MG63 (cell line): ENCODE measurements at places on chromosomes 13 and 19. TPM values are rescaled to one million over a fixed set of nuclear protein-coding genes. Genes with fewer than 3 reads are reported as not detected.

The ZNF571 gene
- total RNA-seq = 3.0 and 13.6 TPM in 2 replicates

The NKPD1 gene
- 0.91 TPM in 1 of 2 replicates, not detected in the other for total RNA-seq

DNA sequence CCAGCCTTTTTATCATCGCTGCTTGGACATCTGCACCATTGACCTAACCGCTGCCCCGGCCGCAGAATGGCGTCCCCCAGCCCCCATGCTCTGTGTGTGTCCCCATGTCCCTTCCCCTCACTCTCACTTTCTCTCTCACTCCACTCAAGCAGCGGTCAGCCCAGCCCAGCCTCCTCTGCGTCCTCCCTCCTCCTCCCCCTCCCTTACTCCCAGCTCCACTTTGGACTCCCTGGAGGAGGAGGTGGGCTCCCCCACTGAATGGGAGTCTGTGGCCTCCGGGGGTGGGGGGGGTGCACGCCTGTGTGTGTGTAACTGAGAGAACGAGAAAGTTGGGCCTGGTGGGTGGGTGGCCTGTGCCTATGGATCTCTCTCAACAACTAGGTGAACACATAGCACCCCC, 2.2 kb downstream of the MAP2K7 start:
- no peak for DNase-seq

The ZNF667 gene
- not detected in 2 replicates for total RNA-seq

DNA sequence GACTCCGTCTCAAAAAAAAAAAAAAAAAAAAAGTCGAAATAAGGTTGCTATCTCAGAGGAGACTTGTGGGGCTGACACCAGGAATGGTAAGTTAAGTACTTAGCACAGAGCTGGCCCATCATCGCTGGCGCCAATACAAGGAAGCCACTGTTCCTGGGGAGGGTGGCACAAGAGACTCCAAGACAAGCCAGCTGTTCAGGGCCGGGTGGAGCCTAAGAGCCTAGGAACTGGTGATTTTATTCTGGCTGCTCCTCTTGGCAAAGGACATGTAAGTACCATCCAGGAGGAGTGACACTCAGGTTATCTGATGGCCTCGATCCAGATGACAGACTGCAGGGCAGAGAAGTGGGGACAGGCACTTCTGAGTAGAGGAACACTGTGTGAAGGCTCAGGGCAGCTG, 3.8 kb downstream of the ELOF1 start:
- DNase-seq = no peak

DNA sequence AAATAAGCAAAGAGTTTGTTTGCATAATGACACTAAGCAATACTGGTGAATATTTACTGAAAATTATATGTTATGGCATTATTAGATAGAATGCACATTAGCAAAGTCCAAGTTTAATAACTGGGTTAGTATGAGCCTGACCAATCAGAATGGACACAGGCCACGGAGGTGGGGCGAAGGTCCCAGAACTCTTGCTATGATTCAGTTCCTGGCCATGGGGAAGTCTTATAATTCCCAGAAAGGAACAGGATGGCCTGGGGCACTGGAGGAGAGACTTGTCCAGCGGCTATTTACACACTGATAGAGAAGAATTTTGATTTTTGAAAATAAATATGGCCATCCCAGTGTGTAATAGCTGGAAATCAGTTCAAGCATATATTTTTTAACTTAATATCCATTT, 372.0 kb downstream of the EFNB2 start:
- no peak for DNase-seq

The FAM83E gene
- total RNA-seq = not detected in 2 replicates

DNA sequence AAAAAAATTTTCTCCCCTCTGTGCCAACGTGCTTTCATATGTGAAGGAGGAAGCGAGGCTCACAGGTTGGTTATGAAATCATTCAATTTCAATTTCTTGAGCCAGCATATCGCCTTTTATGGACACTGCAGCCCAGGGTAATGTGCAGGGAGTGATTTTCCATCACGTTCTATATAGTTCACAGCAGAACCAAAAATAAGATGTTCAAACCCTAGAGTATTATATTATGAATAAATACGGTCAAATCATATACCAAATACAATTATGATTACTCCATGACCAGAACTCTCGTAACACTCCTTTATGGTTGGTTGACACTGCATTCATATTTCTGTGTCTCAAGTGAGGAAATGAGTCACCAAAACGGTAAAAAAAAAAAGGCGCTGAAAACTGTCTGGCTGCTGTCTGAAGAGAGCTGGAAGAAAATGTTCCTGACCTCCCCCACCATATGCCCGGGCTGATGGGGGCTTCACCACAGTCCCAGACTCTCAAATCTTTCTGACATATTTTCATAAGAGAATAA, 75.8 kb upstream of the UBAC2 start:
- DNase-seq = peak; percentile 7

- no peak for DNase-seq
Observed at GRCh38 chr19:48750771-48751504, 1.5 kb downstream of the FUT1 start.

GRCh38 chr13:43132257-43132656, 108.9 kb downstream of the DNAJC15 start:
- no peak for DNase-seq

GRCh38 chr19:16061943-16062342, 14.4 kb upstream of the TPM4 start:
- no peak for DNase-seq

- DNase-seq = no peak
Observed at GRCh38 chr13:30877335-30877734, 28.7 kb upstream of the MEDAG start.

GRCh38 chr13:31919971-31920726, 111.4 kb upstream of the FRY start:
- no peak for DNase-seq

DNA sequence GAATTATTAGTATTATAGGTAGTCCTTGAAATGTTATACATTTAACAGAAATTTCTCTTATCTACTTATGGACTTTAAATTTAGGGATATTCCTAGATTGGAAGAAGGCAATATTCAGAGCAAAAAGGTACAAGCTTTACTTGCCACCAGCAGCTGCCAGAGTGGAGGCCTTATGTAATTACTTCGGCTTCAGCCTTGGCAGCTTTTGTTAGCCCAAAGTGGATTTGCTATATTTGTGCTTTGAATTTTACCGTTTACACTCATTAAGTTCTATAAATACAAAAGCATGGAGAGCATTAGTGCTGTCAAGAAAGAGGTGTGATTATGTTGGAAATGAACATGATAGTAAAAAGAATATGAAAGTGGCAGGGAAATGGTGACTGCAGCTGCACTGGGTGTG, 319.9 kb downstream of the ATP8A2 start:
- no peak for DNase-seq

The SLAIN1 gene
- not detected in 2 replicates for total RNA-seq

DNA sequence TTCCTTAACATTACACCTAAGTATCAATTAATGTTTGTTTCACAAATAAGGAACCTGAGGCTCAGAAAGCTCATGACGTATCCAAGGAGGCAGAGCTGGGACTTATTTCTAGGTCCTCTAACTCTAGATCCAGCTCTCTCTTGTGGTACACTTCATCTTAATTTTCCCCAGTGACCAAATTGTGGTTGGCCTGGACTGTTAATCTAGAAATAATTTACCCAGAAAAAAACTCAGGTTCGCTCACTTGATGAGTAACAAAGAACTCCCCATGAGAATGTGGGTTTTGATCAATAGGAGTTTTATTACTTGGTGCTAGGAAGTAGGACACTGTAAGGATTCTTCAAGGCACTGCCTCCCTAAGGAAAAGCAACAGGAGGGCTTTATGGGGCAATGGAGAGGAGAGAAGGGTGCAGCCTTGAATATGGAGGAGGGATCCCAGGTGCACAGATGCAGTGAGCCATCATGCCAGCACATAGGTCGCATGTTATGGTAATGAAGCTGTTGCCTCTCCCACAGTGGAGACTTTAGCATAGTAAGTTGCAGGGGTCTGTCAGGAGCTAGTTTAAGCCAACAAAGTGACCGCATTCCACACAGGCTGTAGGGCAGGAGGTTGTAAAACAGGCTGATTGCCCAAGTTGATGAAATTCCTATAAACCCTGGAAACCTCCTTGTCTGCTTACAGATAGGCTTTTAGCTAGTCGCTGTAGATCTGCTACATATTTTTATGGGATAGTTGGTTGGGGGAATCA, 14.7 kb downstream of the RAP2A start:
- no peak for DNase-seq

DNA sequence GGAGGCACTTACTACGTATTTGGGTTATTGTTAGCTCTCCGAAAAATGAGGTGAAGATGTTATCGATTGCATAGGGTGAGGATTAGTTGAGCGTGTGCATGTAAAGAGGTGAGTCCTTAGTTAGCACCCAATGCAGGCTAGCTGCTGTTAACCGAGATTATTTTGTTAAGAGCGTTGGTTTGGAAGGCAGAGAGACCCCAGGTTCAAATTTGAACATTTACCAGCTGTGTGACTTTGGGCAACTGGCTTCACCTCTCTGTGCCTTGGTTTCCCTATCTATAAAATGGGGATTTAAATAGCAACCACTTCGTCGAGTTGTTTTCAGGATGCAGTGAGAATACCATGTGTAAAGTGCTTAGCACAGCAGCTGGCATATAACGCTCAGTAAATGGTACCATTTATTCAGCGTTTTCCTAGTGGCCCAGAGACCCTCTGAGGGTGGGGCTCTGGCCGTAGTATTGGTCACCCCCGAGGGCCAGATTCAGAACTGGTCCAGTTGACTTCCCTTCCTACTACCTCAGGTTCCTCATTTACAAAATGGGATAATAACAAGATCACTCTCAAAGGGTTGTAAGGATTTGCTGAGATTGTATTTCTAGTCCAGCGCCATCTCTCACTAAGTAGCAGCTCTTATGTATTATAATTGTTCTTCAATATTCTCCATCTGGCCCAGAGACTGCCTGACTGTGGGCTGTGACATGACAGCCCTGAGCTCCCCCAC, 887 bp downstream of the SIPA1L3 start:
- DNase-seq = no peak

GRCh38 chr13:74966814-74967424, 515.0 kb downstream of the TBC1D4 start:
- DNase-seq = no peak

The F7 gene
- total RNA-seq = not detected in 2 replicates

The SUCLA2 gene
- 48.7 and 60.4 TPM in 2 replicates for total RNA-seq

The CALR3 gene
- not detected in 2 replicates for total RNA-seq

- no peak for DNase-seq
Observed at GRCh38 chr13:41241626-41242025, 21.8 kb downstream of the MTRF1 start.

GRCh38 chr13:98965325-98965724, 12.5 kb downstream of the DOCK9 start:
- no peak for DNase-seq

DNA sequence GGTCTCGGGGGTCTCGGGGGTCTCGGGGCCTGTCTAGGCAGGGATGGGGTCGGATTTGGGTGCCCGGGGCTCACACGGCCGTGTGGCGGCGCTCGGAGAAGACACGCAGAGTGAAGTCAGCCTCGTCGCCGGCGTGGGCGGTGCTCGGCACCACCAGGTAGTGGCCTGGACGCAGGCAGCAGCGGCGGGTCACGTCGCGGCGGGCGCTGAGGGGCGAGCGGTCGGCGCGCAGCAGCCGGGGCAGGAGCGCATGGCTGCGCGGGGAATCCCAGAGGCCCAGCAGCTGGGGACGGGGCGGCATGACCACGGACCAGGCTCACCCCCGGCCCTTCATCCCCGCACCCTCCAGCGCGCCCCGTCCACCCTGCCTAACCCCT, 8.2 kb downstream of the CAPN12 start:
- DNase-seq = no peak

GRCh38 chr19:7642295-7643030, 5.6 kb downstream of the STXBP2 start:
- no peak for DNase-seq

GRCh38 chr13:98688373-98688772, 64.1 kb downstream of the SLC15A1 start:
- DNase-seq = no peak

The ZNF790 gene
- 0.20 and 0.36 TPM in 2 replicates for total RNA-seq

DNA sequence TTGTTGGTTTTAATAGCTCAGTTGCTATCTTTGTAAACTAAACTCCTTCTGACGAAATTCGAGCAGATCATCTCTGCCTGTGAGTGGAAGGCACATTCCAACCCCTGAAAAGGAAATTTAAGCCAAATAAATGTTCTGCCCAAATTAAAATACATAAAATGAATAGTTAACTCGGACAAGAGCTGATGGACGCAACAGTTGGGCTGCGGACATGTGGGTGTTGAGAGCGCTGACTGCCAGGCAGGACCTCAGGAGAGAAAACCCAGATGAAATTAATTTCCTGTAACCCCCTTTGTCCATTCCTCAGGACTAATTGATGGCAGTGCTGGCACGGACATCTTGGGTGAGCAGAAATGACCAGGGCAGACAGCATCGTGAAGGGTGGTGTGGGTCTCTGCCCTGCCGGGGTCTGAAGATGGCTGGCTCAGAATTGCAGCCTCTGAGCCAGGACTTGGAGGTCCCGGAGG, 86.5 kb downstream of the TSHZ3 start:
- DNase-seq = no peak

The GIPC3 gene
- total RNA-seq = not detected in 2 replicates

The DACH1 gene
- total RNA-seq = not detected in 2 replicates

DNA sequence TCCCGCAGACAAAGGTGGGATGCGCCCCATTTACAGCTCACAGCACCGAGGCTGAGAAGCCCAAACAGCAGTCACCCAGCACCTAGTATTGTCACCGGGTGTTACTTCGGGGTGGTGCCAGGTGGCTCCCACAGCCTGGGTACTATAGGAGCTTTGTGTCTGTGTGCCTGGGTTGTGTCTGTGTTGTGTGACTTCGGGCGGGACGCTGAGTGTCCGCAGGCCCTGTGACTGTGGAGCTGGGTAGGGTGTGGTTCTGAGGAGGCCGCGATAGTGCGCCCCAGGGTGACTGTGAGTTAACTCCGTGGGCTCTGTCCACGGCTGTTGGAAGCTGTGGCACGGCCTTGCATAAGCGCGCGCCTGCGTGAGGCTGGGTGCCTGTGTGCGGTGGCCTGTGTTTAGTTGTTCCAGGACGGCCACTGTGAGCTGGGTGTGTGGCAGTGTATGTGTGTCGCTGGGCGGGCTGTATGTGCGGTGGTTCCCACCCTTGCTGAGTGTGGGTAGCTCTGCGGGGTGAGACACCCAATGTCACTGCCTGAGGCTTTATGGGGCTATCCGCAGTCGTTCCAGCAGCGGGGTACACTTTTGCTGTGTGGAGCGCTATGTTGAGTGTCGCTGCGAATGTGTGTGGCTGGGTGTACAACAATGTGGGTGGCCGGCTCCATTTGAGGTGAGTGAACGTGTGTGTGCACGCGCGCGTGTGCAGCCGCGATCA, 559 bp upstream of the SSBP4 start:
- DNase-seq = no peak

GRCh38 chr19:45215391-45216191, 29.6 kb downstream of the EXOC3L2 start:
- DNase-seq = no peak

DNA sequence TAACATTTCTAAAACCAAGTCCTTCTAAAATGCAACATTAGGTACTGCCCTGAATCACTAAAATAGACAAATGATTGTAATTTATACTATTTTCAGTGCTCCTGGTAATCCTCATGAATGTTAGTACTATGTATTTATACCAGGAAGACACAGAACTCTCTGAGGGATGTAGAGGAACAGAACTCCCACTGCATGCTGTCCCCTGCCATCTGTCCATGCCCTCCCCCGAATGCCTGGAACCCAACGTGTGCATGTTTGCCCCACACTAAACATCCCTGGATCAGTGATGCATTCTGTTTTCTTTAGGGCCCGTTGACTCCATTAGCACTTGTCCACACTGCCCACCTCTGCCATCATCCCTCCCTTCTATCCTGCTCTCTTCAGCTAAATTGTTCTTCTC, 26.5 kb downstream of the ENOX1 start:
- no peak for DNase-seq

GRCh38 chr13:48715977-48716376, 62.2 kb downstream of the CYSLTR2 start:
- no peak for DNase-seq

GRCh38 chr13:93180356-93180969, 46.1 kb upstream of the GPC6 start:
- DNase-seq = no peak

GRCh38 chr13:43408274-43408673, 378.5 kb downstream of the ENOX1 start:
- DNase-seq = no peak
